ENCODE measurements at places on chromosomes 12 and 14.

- H3K36me3 ChIP-seq: no peaks in the 10 kb centered on the region
- H3K4me1 ChIP-seq: peaks cover 1% of the 10 kb centered on the region
- H3K27me3 ChIP-seq: no peaks in the 10 kb centered on the region
- H3K27ac ChIP-seq: no peak overlapping the region
These were observed 16.7 kb upstream of the LYZ start for GRCh38 chr12:69331519-69331908.

DNA sequence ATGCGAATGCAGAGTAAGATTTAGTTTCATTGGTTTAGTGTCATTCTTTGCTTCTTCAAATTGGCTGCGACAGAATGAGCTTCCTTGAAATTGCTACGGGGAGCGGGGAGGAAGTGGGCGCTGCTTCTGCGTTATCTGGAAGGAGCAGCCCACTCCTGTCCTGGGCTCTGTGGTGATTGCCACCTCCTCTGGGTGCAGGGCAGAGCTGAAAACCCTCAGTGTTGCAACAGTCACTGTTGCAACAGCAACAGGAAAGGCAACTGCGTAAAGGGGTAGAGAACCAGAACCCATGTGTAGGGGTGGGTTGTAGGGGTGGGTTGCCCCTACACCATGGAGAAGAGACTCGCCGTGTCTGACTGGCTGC is 57.7 kb downstream of the MAX start:
- no peaks in the 10 kb centered on the region for H3K36me3 ChIP-seq
- no peak overlapping the region for H3K27ac ChIP-seq
- H3K27me3 ChIP-seq: no peaks in the 10 kb centered on the region

DNA sequence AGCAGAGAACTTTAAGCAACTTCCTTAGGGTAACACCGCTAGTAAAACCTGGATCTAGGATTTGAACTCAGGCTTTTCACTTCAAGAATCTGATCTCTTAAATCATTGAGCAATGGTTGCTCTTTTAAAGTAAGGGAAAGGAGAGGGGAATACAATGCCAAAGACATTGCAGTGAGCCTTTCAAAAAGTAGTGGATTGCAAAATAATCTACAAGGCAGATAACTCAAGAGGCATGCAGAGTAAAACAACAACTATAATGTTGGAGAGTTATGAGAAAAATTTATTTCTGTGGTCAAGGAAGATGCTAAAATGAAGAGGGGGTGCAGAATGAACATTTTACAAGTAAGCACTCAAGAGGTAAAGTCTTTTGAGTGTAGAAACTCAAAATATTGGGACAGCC is 432.6 kb downstream of the C12orf50 start:
- no peaks in the 10 kb centered on the region for H3K27me3 ChIP-seq
- H3K4me1 ChIP-seq: no peaks in the 10 kb centered on the region
- no peak overlapping the region for H3K27ac ChIP-seq
- DNase-seq: no peak
- H3K36me3 ChIP-seq: no peaks in the 10 kb centered on the region

DNA sequence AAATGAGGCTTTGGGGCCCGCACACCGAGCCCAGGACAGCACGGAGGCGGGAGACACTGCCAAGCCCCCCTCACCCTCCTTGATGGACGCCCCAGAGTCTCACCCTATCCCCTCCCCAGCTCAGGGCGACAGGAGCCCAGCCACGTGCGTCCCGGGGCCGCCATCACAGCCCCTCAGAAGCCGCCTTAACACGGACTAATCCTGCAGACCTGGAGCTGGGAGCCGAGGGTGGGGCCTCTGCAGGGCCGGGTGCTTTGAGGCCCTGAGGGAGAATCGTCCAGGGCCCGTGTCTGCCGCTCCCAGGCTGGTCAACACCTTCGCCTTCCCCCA is 79.7 kb upstream of the FBRSL1 start:
- H3K27ac ChIP-seq: no peak overlapping the region
- H3K4me1 ChIP-seq: no peaks in the 10 kb centered on the region
- no peaks in the 10 kb centered on the region for H3K36me3 ChIP-seq
- no peaks in the 10 kb centered on the region for H3K27me3 ChIP-seq
- no peak overlapping the region for H3K4me3 ChIP-seq

- H3K36me3 ChIP-seq: no peaks in the 10 kb centered on the region
- no peaks in the 10 kb centered on the region for H3K27me3 ChIP-seq
- DNase-seq: no peak
- H3K4me3 ChIP-seq: no peak overlapping the region
- H3K4me1 ChIP-seq: no peaks in the 10 kb centered on the region
These were observed 270.6 kb downstream of the NAV3 start for GRCh38 chr12:78101113-78101876.

GRCh38 chr14:78683206-78683605 is 513.0 kb downstream of the NRXN3 start:
- H3K27ac ChIP-seq: no peak overlapping the region
- no peaks in the 10 kb centered on the region for H3K4me1 ChIP-seq
- H3K27me3 ChIP-seq: no peaks in the 10 kb centered on the region
- no peak for DNase-seq
- H3K36me3 ChIP-seq: no peaks in the 10 kb centered on the region
- no peak overlapping the region for H3K4me3 ChIP-seq

GRCh38 chr14:62546862-62547474 is 498.3 kb downstream of the KCNH5 start:
- no peaks in the 10 kb centered on the region for H3K4me1 ChIP-seq
- no peak overlapping the region for H3K27ac ChIP-seq
- no peaks in the 10 kb centered on the region for H3K36me3 ChIP-seq
- H3K27me3 ChIP-seq: no peaks in the 10 kb centered on the region
- DNase-seq: no peak

- H3K27ac ChIP-seq: no peak overlapping the region
- no peak for DNase-seq
- no peaks in the 10 kb centered on the region for H3K4me1 ChIP-seq
- no peaks in the 10 kb centered on the region for H3K27me3 ChIP-seq
- H3K36me3 ChIP-seq: no peaks in the 10 kb centered on the region
- no peak overlapping the region for H3K4me3 ChIP-seq
These were observed 319.1 kb downstream of the ALG10 start for GRCh38 chr12:34341362-34341733.

GRCh38 chr12:109753054-109753401 is 39.4 kb downstream of the FAM222A start:
- no peak overlapping the region for H3K4me3 ChIP-seq
- no peaks in the 10 kb centered on the region for H3K27me3 ChIP-seq
- no peak overlapping the region for H3K27ac ChIP-seq
- DNase-seq: no peak
- H3K4me1 ChIP-seq: 0 out of 2 replicates have a peak, but pooled peaks cover under 1% of the 10 kb centered on the region
- H3K36me3 ChIP-seq: no peaks in the 10 kb centered on the region

DNA sequence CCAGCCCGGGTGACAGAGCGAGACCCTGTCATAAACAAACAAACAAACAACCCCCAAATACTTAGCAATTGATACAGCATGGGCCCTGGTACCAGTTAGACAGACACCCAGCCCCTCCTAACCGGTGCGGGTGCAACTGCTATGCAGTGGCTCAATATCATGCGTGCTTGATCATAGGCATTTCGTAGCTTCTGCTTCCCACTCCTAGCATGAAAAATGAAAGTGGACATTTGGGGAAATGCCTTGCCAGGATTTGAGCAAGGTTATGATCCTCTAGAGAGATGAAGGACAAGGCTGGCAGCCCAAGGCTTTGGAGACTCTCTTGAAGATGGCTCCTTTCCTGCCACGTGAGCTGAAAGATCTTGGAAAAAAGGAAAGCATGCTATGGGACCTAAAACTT is 13.7 kb downstream of the FGF6 start:
- no peaks in the 10 kb centered on the region for H3K36me3 ChIP-seq
- H3K4me1 ChIP-seq: no peaks in the 10 kb centered on the region
- no peaks in the 10 kb centered on the region for H3K27me3 ChIP-seq
- H3K27ac ChIP-seq: no peak overlapping the region
- DNase-seq: no peak

GRCh38 chr14:64098120-64098519 is 196.1 kb downstream of the ESR2 start:
- no peak overlapping the region for H3K4me3 ChIP-seq
- no peak overlapping the region for H3K27ac ChIP-seq
- H3K27me3 ChIP-seq: no peaks in the 10 kb centered on the region
- H3K36me3 ChIP-seq: 0 out of 2 replicates have a peak, but pooled peaks cover 2% of the 10 kb centered on the region

GRCh38 chr12:50211392-50212070 is 44.4 kb upstream of the CERS5 start:
- no peak overlapping the region for H3K27ac ChIP-seq
- H3K36me3 ChIP-seq: no peaks in the 10 kb centered on the region
- DNase-seq: no peak
- no peaks in the 10 kb centered on the region for H3K27me3 ChIP-seq

DNA sequence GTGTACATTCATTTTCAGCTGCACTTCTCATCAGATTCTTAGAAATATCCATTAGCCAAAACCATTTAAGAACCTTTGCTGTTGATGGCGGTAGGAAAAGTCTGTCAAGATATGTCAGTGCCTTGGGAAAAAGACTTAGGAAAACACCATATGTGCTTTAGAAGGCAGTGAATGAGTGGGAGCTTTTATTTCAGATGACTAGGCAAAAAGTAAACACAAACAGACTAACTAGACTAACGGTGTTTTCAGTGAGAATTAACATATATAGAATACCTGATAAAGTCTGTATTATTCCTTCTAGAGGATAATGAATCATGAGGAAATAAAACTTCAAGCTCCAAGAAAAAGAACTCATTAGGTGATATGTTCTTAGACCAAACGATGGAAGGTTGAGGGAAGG is 418.9 kb downstream of the NAV3 start:
- H3K4me1 ChIP-seq: peaks cover 1% of the 10 kb centered on the region
- no peak overlapping the region for H3K4me3 ChIP-seq
- no peaks in the 10 kb centered on the region for H3K27me3 ChIP-seq
- no peak overlapping the region for H3K27ac ChIP-seq
- no peaks in the 10 kb centered on the region for H3K36me3 ChIP-seq

DNA sequence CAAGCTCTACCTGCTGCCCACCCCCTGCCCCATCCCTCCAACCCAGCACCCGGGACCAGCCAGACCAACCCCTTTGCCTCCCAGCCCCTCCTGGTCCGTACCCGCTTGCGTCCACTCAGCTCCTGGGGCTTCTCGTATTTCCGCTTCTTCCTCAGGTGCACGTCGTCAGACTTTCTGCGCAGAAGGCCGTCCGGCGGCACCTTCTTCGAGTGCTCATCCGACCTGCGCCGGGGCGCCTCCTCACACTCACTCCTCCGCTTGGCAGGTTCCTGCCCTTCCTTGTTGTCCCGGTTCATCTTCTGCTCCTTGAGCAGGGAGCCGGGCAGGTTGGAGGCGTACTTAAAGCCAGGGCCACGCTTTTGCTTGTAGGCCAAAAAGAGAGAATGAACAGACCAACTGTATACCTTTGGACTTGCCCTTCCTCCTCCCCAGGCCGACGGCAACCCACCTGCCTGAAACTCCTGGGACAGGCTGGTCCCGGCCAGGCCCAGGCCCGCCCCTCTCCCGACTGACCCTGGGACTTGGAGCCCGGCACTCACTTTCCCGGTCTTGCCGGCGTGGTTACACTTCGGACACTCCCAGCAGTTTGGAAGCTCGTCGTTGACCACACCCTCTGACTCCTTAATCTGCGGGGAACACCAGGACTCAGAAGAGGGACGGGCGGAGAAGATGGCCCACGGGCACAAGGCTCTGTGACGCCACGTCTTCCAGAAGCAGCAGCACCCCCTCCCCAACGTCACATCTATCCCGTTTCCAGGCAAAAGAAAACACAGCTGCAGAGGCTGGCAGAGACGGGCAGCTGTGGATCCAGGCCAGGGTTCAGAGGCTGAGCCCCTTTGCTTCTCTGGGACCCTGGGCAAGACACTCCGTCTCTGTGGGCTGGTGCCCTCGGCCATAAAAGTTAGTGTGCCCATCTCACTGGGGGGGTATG is 44.3 kb downstream of the RNF34 start:
- H3K27ac ChIP-seq: no peak overlapping the region
- peaks cover 45% of the 10 kb centered on the region for H3K36me3 ChIP-seq
- H3K4me1 ChIP-seq: no peaks in the 10 kb centered on the region
- H3K27me3 ChIP-seq: no peaks in the 10 kb centered on the region
- H3K4me3 ChIP-seq: no peak overlapping the region

DNA sequence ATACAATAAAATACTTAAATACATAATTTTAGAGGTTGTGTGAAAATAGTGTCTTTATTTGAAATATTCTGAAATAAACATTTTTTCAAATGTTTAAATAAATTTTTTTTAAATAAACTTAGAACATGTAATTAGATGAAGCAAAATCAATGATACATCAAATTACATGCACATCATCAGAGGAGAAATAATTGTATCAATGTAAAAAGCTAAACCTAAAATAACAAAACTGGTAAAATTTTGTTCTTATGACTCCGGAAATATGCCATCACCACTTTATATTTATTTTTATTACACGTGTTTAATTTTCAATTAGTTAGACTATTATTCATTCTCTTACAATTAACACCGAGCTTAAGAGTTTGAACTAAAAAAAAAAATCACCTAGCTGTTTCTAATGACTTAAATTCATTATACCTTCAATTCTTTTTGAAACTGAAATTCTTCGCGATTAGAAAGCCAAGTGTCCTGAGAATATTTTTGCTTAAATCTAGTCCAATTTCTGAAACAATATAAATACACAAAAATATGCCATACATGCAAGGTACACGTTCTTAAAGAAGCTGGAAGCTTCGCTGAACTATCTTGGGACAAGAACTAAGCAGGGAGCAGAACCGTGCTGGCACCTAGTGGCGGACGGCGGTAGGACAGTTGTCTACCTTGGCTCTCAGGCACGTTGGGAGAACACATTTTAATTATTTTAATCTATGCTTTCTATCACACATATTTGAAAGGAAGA is 230.5 kb downstream of the SLC25A21 start:
- no peaks in the 10 kb centered on the region for H3K36me3 ChIP-seq
- no peak overlapping the region for H3K27ac ChIP-seq
- DNase-seq: peak; percentile 31
- no peaks in the 10 kb centered on the region for H3K4me1 ChIP-seq

DNA sequence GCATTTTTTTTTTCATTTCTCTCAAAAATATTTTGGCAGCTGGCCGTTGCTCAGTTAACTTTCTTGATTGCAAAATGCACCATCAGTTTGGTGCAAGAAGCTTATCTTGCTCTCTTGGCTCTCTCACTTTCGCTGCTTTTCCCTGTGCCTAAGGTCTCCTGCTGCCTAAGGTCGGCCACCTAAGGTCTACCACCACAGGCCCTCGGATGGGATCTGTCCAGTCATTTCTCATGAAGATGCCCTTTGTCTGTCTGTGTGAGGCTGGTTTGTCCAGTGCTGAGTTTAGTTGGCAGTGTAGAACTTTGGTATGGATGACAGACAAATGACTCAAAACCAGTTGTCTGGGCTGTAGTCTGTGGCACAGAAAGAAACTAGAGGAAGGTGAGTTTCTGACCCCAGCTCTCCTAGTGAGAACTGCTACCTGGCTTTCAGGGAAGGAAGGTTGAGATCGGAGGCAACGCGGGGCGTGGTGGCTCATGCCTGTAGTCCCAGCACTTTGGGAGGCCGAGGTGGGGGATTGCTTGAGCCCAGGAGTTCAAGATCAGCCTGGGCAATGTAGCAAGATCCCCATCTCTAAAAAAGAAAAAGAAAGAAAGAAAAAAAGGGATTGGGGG is 2.6 kb downstream of the MLXIP start:
- H3K36me3 ChIP-seq: no peaks in the 10 kb centered on the region
- H3K4me3 ChIP-seq: no peak overlapping the region
- no peaks in the 10 kb centered on the region for H3K27me3 ChIP-seq
- no peak overlapping the region for H3K27ac ChIP-seq

- no peak overlapping the region for H3K4me3 ChIP-seq
- no peak for DNase-seq
- H3K27me3 ChIP-seq: no peaks in the 10 kb centered on the region
- no peaks in the 10 kb centered on the region for H3K4me1 ChIP-seq
These were observed 659.1 kb downstream of the NRXN3 start for GRCh38 chr14:78829274-78829673.

- DNase-seq: no peak
- H3K4me3 ChIP-seq: no peak overlapping the region
- no peaks in the 10 kb centered on the region for H3K36me3 ChIP-seq
- H3K27me3 ChIP-seq: no peaks in the 10 kb centered on the region
- H3K27ac ChIP-seq: no peak overlapping the region
These were observed 176.4 kb upstream of the RPH3A start for GRCh38 chr12:112615196-112615595.

All from iPS DF 6.9 (cell line).